ENCODE measurements at places on chromosomes 5 and 9. TPM values are rescaled to one million over a fixed set of nuclear protein-coding genes. Genes with fewer than 3 reads are reported as not detected.

Gene SOHLH1
- not detected for total RNA-seq

Gene SH3RF2
- total RNA-seq: 0.66 TPM

Gene CYSRT1
- total RNA-seq: 1.9 TPM

Gene CCDC112
- total RNA-seq: 13.0 TPM

Gene TEK
- 1.8 TPM for total RNA-seq

Gene OCLN
- total RNA-seq: 109 TPM

Gene MEIKIN
- total RNA-seq: not detected

All from H9 (cell line).